ENCODE measurements at places on chromosomes 4 and X.

DNA sequence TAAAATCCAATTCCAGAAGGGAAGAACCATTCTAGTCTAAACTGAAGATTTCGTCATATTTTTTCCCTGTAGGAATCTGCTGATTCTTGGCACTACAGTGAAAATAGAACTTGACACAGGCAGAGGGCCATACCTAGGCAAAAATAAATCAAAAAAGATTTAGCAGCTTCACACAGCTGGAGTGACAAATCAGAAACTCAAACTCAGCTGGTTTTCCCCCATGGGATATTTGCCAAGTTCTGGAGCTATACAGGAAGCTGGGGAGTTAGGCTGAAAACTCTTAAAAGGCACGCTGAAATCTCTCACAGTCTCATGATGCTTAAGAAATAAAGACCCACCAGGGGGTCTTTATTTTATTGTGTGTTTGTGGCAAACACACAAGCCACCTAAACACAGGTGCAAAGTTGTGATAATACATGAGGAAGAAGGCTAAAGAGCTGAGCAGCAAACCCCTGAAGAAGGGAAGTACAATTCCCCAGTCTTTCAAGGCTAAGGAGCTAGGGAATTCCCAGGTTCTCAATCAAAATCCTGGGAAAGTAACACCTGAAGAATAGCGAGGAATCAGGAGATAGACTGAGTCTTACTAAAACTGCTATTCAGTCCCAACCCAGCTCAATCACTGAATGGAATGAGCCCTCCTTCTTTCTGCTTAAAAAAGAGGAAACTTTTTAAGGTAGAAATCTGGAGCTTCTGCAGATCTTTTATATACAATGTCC lies 32.1 kb upstream of the BEND2 start:
- DNase-seq, result peak; percentile 1

GRCh38 chr4:127307996-127308395 lies 324.8 kb upstream of the INTU start:
- DNase-seq, result no peak

DNA sequence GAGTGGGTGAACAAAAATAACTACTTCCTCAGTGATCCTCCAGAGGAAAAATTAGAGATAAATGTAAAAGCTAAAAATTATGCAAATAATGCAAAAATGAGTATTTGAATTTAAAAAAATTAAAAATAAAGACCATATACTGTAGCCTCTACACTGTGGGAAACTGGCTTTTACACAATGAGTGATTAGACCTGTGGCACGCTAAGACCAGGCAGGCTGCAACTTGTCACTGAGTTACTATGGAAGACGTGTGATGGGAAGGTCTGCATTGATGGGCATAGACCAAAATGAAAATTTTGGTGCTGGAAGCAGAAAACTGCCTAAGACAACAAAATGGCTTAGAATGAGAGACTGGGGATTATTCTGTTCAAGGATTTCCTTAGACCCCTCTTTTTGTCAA lies 30.2 kb downstream of the BTC start:
- no peak for DNase-seq

DNA sequence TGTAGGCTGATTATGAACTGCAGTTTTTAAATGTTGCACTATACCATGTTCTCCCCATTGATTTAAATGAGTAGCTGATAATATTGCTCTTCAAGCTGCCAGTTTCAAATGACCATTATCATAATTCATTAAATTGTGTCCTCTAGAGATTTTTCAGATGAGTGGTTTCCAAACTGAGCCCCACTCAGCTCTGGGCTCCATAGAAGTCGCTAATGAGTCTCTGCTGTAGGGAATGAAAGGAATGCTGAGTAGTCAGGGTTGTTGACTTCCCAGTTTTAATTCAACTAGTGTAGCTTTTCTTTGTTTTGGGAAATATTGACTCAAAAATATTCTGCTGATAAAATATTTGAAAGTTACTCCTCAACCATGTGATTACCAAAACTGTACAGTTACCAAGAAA lies 1081.1 kb downstream of the ARAP2 start:
- DNase-seq, result no peak

DNA sequence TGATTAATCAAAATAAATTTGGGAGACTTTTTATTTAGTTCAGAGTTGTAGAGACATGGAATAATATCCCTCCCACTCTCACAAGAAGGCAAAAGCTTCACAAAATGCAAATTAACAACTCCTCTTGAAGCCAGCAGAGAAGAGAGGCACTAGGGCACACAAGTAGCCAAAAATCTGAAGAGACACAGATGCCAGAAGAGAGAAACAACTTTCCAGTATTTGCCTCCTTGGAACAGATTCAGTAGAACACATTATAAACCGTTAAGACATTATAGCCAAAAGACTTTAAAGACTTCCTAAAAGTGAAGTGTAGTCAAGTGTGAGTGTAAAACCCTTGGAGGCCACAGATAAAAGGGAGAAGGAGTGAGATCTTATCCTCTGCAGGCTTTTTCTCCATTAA lies 1024.9 kb upstream of the ADGRL3 start:
- DNase-seq, result no peak

DNA sequence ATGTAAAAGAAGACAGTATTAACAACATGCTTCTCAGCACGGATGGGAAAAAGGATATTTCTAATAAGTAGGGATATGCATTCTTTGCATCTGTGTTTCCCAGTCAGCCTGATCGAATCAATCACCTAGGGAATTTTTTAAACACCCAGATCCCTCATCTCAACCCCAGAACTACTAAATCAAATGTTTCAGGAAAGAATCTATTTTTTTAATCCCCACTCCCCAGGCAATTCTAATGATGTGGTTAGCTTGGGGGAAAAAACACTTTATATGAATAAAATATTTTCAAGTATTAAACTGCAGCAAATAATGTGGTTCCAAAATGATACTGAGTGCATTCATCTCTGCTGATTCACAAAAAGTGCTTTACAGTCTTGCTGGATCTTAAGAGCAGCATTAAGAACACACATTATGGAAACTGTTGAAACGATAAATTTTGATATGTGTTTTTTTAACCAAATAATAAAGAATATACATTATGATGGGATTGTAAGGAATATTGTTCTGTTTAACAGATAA lies 68.7 kb upstream of the GUCY1A1 start:
- no peak for DNase-seq

All from EH (cell line).